ENCODE measurements at places on chromosomes 12 and 14.
A peak's percentile ranks its signal among the peaks of the same experiment; 100 is the strongest.

GRCh38 chr12:14272956-14273912, 92.2 kb upstream of the ATF7IP start:
- no peak for DNase-seq

DNA sequence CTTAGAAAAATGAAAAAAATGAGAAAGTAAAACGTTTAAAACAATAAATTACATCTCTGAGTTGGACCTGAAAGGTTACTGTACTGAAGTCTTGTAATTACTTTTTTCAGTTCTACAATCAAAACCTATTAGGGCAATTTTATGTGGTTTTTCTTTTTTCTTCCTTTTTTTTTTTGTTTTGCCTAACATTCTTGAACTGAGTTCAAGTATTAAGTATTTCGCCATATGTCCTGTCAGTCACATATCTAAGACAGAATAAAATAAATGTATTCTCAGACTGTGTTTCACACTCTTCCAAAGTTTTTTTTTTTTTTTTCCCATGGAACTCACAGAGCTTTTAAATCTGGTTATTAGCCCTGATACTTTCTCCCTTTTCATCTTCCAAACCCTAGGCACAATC, 172.0 kb downstream of the BCAT1 start:
- DNase-seq = no peak

DNA sequence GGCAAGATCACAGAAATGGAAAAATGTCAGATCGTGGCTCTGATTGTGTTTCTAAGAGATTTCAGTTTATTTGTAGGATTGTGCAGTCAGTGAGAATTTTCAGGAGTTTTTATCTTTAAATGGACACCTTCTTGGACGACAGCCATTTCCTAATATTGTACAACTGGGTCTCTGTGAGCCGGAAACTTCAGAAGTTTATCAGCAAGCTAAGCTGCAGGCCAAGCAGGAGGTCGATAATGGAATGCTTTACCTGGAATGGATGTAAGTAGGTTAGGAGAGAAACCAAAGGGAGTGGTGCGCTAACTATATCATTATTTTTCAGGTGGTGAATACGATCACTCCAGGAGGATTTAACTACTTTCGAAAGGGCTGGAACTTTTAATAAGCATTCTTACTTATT, 26.4 kb downstream of the APAF1 start:
- no peak for DNase-seq

- DNase-seq = peak; percentile 85
Measured at GRCh38 chr12:22672951-22673350, 48.0 kb downstream of the ETNK1 start.

DNA sequence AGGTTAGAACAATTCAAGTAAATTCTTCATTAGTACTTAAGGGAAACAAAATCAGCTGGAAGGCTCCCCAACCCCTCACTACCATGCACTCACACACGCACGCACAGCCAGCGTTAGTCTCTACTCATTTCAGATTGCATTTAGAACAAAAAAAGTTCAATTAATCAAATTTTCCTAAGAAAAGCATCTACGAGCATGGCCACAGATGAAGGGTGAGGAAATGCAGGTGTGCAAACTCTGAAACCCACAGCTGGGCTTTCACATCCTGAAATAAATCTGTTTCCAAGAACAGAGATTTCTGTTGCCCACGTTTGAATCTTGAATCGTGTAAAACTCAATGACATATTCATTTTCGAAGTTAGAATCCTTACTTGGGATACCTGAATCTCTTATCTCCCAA, 62.6 kb downstream of the SEL1L start:
- no peak for DNase-seq

DNA sequence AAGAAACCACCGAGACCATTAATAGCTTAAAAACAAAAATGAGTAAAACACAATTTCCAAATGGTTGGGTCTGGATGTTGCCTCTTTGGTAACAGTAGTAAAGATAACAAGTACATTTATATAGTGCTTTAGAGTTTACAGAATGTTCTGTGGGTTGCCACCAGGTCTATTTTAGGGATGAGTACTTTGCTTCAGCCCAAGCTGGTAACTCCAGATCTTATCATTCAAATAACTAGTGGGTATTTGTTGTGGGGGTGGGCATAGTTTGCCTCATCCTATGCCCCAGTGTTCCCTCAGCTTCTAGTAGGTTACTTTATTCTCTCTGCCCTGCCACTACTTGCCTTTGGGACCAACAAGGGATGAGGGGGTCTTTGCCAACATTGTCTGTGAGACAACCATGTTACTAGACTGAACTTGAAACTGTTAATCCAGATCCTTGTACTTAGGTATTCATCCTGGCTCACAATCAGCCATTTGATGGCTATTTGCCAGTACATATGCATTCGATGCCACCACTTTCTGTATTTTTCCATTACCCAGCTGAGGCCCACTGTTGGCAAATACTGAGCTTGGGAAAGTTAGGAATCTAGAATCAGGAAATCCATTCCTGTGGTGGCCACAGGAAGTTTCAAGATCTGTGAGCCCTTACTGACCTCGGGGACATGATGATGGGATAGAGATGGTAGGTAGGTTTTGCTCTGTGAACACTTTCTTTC, 17.6 kb upstream of the AKAP6 start:
- no peak for DNase-seq

Measured in astrocyte (in vitro differentiated cells and primary cell).